ENCODE measurements at places on chromosomes 3 and 15.

DNA sequence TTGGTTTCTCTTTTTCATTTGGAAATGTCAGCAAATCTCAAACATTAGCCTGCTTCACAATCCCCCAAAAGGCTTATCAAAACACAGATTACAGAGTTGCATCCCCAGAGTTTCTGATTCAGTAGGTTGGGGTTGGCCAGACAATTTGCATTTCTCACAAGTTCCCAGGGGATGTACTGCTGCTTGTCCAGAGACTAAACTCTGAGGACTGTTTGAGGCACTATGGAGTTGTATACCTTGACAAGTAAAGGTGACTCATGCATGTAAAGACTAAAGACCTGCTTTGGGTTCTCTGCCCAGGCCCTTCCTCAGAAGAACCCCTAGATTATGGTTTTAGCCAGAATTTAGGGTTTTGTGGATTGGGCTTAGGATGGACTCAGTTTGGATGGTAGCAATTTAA is 151.1 kb upstream of the ARHGEF26 start:
- DNase-seq, result no peak

DNA sequence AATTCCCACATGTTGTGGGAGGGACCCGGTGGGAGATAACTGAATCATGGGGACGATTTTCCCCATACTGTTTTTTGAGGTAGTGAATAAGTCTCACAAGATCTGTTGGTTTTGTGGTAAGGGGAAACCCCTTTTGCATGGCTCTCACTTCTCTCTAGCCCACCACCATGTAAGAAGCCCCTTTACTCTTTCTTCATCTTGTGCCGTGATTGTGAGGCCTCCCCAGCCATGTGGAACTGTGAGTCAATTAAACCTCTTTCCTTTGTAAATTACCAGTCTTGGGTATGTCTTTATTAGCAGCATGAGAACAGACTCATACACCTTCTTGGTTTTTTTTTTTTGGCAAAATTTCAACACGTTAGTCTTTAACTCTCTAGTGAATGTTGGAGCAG is 18.1 kb downstream of the ARL8B start:
- no peak for DNase-seq

- DNase-seq, result no peak
Observed at GRCh38 chr3:155018621-155019330, 61.3 kb upstream of the MME start.

DNA sequence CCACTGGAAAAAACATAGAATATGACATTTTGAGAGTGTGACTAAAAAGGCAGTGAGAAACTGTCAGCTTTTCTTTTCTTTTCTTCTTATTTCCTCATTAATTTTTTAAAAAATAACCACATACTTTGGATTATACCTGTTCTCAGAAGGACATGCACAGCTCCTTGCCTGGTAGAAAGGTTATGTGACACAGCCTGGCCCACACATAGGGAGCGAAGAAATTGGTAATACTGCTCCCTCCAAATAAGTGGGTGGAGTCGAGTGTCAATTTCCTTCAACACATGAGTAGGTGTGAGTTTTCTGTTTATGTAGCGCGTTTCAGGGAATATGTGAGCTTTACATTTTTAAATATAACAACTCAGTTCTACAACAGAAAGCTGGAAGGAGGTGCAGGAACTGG is 28.9 kb upstream of the RAD18 start:
- DNase-seq, result no peak

DNA sequence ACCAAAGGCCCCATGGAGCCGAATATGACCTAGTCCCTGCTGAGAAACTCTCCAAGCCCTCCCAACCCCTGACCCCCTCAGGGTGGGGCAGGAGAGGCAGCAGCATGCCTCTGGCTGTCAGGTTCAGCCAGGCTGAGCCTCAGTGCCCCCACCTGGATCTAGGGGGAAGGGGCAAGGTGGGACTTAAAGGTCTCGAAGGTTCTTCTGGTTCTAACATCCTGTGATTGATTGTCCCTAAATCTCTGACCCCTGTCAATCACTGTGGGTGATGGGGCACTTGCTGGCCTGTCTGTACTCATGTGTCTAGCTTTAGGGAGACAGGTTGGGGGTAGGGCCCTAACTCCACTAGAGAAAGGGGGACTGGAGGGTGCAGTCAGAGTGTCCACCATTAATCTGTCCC is 13.8 kb downstream of the NBEAL2 start:
- no peak for DNase-seq

GRCh38 chr3:53109891-53110771 is 20.1 kb downstream of the RFT1 start:
- DNase-seq, result peak; percentile 62

DNA sequence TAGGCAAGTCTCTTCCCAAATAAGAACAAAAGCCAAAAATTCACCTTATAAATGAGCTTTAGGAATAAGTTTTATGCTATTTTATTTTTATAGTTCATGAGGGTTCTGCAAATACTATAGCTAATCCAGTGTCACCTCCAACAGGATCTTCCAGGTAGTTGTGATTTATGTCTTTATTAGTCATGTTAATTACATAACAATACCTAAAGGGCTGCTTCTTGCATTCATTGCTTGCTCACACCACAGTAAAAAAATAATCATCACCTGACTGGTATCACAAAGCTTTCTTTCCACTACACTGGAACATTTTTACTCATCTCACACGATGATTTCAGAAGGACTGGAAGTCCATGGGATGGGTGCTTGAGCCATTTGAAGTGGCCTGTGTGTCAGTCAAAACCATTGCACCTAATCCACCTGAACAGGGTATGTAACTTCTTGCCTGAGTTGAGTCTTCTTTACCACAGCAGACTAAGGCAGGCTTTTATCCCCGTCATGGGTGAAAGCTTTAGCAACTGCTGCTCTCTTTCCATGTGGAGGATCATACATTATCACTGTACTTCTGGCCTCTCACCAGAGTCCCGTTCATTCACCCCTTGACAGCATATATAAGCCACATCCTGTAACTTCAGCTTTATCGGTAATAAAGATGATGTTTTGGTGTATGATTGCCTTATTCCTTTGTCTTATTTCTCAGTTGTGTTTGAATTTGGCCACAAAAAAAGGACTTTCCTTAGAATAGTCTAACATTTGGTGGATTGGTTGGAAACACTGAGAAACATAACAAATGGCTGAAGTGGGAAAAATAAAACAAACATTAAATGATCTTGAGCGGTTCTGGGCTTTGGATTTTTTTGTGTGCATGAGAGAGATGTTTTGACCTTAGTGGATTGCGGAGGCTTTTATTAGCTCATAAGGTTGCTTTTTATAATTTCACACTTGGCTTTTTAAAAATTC is 382.6 kb upstream of the THBS1 start:
- DNase-seq, result no peak

DNA sequence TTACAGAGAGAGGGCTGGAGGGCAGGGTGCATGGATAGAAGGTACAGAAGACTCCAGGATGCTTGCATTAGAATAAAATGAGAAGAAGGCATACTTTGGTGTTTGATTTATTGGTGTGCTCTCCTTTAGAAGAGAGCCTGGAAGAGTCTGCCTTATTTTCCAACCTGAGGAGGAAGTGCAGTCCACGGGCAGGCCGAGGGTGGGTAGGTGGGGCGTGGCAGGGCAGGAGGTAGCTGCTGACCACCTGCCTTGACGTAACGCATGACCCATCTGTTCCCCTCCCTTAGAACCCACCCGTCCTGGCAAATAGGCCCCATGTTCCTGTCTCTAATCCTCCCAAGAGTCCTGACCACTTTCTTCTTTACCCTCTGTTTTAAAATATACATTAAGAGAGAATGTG is 222.3 kb upstream of the LYSMD4 start:
- no peak for DNase-seq

DNA sequence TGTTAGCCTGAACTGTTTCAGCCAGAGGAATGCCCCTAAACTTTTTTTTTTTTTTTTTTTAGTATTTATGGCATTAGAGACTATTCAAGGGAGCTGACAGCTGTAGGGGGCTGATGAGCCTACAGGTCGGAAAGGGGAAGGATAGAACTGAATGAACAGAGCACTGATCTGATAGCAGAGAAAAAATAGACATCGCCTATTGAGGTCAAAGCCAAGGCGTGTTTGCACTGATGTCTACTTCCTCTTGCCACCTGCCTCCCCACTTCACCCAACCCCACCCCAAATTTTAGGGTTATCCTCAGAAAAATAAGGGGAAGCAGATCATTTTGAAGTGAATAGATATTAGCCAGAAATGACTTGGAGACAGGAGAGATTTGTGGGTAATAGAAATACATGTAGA is 3.0 kb upstream of the ZMAT3 start:
- no peak for DNase-seq

GRCh38 chr3:124121379-124122312 is 129.7 kb upstream of the ROPN1 start:
- DNase-seq, result no peak

- no peak for DNase-seq
Observed at GRCh38 chr3:186540835-186541226, 3.3 kb downstream of the CRYGS start.

DNA sequence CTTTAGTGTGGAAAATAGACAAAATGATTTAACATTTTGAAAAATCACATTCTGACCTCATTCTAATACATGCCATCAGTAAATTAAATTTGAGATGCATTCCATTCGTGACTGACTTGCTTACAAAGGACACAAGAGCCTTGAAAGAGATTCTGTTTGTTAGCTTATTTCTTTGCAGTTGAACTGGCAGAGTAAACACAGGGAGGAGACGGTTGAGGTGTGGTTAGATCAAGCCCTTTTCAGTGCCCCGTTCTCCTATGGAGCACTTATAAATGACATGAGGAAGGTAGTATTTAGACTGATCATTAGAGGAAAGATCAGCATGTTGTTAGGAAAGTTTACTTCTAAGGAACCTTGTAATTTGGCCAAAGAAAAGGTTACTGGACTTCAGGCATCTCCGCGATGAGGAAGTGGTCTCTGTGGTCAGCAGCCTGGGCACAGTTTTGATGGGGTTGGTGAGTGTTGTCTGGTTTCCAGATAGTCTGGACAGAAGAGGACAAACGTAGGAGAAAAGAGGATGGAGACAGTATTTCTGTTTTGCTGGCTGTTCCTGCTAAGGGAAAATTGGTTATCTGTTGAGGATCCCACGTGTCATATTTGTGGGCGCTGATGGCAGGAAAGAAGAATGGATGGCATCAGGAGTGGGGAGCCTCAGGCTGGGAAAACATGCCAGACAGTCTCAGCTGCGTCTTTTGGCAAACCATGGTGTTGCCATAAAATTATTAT is 328.9 kb upstream of the TBL1XR1 start:
- no peak for DNase-seq

DNA sequence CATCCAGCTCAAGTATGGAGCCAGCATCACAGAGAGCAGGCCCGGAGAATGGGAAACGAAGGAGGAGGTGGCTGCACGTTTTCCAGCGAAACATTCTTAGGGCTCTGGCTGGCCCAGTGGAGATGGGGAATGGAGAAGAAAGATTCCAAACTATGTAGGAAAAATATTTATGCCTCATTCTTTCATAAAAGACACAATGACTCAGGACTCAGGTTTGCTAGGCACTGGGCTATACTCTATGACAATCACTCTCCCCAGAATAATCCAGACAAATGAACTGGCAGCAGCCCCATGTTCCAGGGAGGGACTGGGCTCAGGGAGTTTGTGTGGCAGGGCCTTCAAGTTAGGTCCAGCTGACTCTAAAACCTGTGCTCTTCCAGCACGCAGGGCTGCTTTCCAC is 110.8 kb upstream of the RAD18 start:
- DNase-seq, result no peak

DNA sequence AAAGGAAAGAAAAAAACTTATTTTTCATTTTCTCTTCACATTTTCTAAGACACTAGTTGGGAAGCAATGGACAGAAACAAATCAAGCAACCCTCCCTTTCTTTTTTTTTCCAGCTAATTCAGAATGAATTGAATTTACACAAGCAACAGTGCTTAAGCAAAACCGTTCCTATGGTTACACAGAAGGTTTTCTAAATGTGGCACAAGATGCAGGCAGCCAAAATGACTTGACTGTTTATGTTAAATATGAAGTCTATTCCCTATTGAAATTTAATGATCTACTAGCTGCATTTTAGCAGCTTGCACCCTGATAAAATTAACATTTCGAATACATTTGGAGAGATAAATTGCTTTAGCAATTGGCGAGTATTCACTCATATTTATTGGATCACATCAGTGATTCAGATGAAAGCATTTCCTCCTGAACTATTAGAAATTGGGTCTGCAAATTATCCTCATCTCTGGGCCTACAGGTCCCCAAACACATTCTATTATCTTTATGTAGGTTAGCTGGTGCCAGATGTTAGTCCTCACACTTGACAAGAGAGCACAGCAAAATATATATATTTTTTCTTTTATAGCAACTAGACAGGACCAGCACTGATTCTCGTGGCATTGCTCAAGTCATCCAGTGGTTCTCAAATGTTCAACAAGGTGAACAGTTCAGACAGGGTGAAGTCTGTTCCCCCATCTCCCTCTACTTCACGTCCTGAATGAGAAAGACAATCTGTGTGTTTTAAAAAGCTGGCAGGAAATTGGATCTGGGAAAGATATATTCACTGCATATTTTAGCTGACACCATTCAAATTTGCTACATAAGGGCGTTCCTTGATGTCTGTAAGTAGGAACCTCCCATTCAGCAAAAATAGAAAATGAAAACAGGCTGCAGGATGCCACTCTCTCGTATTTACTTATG is 463.6 kb upstream of the KCNMB2 start:
- no peak for DNase-seq

DNA sequence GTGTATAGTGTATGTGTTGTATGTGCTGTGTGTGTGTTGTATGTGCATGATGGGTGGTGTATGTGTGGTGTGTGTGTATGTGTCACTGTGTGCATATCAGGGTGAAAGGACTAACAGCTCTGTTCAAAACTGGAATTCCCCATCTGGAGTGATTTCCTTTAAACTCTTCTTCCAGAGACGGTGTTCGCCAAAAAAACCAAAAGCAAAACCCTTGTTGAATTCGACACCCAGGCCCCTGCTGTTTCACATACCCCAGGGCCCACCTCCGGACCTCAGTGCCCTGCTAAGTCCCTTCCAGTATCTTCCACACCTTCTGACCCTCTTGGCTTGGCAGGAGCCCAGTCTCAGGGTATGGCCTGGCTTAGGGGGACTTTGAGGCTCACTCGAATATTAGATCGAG is 44.9 kb upstream of the SEC13 start:
- DNase-seq, result peak; percentile 24

DNA sequence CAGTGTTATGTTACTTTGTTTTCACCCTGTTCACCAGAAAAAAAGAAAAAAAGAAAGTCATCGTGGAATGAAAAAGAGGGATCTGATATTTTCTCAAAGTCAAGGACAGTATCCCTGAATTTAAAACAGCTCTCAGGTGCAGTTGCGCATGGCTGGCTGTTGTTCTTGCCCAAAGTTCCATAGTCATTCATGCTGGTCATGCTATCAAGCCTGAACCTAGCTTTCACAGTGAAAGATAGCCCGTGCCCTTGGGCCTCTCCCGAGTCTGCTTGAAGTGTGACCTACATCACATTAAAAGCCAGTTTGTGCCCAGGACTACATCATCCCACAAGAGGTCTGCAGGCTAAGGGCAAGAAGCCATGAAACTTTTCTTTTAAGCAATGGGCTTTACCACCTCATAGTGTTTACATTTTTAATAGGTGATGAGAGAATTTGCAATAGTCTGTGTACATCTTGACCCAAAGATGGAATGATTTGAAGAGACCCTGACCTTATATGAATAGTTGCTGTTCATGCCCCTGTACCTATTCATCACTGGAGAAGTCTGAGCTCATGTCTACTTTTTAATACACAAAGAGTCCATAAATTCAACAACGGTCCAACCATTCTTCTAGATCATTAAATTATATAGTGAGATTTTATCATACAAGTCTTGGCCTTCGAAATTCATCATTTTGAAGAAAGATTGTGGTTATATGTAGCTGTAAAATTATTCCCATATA is 522.5 kb upstream of the MCTP2 start:
- DNase-seq, result no peak
